NCI-H1694 (cell line): ENCODE measurements at places on chromosomes 7 and 10.

DNA sequence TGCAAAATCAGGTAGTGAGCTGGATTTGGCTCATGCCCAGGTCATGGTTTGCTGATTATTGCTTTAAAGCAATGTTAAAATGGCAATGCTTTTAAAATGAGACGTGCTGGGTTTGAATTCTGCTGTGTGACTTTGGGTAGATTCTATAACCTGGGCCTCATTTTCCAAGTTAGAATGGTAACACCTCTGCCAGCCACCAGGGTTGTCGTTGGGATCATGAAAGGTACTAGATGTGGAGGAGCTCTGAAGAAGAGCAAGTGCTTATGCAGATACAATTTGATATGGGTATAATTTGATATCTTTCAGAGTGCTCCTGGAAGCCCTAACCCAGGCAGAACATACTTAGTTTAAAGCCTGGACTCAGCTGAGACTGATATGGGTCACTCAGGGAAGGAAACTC, 60.0 kb downstream of the EVX1 start:
- no peak for DNase-seq

DNA sequence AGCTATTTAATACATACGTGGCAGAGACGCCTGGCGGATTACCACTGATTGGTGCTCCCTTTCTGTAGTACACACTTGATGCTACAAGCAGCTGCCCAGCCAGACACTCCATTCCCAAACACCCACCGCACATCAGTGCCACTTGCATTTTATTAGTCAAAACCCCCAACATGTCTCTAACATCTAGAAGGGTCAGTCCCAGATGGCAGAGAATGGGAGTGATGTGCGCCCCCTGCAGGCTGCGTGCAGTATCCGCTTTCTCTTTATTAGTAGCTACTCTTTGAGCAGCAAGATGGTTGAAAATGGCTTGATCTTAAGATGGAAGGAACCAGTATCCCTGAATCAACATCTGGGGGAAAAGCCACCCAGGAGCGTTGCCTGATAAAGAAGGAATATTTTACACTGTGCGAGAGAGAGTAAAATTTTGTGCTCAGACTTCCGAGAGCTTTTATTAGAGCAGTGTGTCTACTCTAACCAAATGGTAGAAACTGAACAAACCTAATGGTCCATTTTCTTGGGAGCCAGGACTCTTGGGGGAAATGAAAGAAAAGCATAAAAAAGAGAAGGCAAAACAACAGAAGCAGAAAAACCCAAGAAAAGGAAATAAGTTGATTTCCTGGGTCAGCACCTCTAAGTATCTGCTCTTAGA, 78.3 kb downstream of the ST8SIA6 start:
- no peak for DNase-seq

DNA sequence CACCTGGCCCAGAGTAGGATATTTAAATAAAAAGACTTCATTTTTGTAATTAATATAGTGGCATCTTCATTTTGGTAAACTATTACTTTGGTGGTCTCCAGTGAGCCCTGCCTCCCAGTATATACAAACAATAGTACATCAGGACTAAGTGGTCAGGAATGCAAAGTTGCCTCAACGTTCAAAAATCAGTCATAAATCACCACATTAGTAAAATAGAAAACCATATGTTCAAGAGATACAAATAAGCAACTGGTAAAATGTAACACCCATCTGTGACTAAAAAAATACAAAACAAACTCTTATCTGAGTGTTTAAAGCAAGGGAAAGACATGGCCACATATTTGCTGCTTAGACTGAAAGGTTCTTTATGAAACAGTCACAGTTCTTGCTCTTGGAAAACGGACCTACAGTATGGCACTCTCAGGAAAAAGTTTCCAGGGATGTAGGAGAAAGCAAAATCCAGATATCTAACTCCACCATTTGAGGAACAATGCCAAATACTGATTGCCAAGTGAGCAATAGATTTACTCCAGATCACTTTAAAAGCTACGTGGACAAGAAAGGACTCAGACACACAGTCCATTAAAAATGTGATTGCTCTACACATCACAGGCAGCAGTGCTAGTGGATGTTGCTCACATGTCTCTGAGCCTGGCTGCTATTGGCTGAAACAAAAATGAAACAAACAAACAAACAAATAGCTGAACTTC, 15.1 kb upstream of the RHOBTB1 start:
- DNase-seq, result no peak

DNA sequence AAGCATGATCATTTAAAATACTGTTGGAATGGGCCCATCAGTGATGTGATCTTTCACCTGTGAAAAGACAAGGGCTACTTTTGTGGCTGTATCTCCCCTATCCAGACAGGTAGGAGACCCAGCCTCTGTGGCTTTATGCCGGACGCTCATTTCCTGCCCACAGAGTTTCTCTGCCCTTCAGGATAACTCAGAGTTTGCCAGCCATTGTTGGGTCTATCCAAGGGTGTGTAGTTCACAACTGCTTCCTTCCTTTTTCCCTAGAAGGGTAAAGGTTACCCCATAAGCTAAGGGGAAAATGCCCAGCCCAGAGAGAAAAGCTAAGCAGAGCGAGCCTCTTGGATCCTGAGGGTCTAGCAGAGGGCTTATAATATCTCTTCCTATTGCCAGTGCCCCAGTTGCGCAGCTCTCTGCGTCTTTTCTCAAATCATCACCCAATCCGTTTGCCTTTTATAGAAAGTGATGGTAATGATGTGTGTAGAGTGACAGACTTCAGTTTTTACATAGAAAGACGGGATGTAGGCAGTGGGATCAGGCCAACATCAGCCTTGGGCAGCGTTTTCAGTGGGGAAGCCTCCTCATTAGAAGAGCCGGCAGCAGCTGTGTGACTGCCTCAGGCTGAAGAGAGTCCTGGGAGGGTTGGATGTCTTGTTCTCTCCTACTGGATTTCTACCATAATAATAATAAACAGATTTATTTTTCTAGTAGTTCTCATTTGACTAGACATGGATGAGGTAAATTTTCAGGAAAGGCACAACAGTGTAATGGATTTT, 80.5 kb downstream of the MET start:
- no peak for DNase-seq

DNA sequence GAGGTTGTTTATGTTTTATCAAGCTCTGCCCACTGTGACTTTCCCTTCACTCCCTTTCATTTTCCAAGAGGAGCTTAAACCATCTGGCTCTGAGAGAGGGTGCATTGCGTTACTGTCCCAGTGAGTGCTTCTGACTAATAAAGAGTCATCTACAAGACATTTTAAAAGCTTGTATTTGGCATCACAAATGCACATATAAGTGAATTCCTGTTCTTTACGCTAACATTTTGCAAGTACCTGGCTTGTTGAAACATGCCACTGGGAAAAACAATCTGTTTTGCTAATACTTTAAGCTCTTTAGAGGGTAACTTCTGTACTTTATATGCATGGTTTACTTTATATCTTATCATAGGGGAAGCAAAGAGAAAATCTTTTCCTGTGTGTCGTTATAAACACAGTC, 534.6 kb upstream of the POM121L12 start:
- DNase-seq, result no peak

- DNase-seq, result no peak
Observed at GRCh38 chr7:27260211-27260610, 17.6 kb downstream of the EVX1 start.

GRCh38 chr10:19921300-19922140, 105.3 kb downstream of the PLXDC2 start:
- DNase-seq, result no peak

GRCh38 chr10:59314268-59314667, 48.1 kb downstream of the FAM13C start:
- DNase-seq, result no peak

DNA sequence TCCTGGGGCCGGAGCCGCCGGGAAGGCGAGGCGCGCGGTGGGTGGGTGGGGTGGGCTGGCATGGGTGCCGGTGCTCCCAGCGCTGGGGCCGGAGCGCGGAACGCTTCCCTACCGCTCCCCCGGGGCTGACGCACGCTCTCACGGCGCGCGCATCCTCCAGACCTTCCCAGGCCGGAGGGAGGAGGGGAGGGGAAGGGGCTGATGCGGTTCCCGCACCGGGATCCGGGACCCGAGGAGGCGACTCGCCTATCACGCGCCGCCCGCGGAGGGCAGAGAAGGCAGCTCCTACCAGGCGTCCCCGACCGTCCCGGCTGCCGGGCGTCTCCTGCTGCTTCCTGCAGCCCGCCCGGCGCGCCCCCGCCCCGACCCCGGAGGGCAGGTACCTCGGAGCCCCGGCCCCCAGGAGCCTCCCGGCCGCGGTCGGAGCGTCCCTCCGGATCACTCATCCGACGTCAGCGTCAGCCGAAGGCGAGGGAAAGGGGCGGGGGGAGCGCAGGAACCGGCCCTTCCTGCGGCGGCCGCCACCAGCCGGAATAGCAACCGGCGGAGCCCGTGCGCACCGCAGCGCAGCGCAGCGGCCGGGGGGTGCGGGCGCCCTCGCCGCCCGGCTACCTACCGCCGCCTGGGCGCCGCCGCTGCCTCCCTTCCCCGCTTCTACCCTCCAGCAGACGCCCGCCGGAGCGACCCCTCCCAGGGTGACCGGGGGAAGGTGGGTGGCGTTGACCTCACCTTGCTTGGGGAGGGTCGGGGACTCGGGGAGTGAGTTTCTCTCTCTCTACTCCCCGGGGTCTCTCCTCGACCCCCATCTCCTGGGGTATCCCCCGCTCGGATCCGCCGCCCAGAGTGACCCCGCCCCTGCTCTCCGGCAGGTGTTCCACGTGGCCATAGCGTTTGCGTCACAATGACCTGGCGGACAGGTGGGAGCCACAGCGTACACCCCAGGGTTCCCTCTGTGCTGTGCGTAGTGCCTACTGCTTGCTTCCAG, at the start of gene ICA1:
Gene ICA1 (minus strand): TSS at position 457 of the 985 bp plus-strand sequence. CDS start 26,241 bp downstream, outside the sequence.
- peak; percentile 18 for DNase-seq

DNA sequence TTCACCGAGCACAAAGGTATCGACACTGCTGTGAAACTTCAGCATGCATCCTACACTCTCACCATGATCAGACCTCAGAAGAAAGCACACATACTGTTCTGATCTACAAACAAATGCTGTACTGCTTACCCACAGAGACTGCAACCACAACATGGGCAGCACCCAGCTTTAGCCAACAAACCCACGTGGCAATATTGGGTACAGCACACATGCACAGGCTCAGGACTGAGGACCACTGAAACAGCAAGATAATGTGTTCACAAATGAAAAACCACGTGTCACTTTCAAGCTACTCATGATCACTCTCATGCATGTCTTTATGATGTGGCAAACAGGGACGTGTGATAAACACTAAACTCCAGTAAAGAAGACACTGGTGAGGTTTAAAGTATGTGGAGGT, 119.3 kb upstream of the PTN start:
- DNase-seq, result no peak

DNA sequence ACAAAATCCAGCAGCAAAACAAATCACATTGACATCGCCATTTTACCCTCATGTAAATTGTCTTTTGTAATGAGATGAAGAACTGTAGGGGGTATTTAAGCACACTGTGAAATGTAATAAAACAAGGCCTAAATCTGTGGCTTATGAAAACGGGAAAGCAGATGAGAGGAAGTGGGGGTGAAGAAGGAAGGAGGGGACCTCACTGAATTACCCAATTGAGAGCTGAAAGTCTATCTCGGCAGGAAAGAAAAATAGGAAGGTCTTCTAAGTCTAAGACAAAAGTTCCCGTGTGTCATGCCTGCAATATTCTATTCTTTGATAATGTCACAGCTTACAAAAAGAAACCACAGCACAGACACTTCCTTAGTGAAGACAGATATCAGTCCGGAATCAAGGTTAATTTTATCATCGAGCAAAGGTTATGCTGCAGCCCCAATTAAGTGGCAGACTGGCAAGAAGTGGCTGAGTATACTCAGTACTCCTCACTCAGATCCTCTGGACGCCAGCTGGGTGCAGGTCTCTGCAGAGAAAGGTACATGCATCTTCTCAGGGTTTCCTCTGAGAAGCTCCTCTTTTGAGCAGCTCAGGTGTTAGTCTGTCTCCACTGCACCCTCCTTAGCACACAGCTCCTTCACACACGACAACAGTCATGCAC, 239.7 kb downstream of the FANK1 start:
- DNase-seq, result no peak

GRCh38 chr10:113415246-113415645, 137.6 kb upstream of the HABP2 start:
- DNase-seq, result no peak

- no peak for DNase-seq
Observed at GRCh38 chr10:615583-616152, 73.8 kb downstream of the DIP2C start.

DNA sequence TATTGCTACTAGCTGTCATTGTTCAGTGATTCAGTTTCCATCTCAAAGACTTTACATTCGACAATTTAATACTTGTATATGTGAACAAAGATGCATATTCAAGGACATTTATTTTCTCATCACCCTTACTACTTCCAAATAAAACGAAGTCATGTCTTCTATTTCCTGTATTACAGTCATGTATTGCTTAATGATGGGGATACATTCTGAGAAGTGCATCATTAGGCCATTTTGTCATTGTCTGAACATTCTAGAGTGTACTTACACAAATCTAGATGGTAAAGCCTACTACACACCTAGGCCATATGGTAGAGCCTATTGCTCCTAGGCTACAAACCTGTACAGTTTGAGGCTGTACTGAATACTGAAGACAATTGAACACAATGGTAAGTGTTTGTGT, 6.5 kb downstream of the C10orf95 start:
- no peak for DNase-seq

DNA sequence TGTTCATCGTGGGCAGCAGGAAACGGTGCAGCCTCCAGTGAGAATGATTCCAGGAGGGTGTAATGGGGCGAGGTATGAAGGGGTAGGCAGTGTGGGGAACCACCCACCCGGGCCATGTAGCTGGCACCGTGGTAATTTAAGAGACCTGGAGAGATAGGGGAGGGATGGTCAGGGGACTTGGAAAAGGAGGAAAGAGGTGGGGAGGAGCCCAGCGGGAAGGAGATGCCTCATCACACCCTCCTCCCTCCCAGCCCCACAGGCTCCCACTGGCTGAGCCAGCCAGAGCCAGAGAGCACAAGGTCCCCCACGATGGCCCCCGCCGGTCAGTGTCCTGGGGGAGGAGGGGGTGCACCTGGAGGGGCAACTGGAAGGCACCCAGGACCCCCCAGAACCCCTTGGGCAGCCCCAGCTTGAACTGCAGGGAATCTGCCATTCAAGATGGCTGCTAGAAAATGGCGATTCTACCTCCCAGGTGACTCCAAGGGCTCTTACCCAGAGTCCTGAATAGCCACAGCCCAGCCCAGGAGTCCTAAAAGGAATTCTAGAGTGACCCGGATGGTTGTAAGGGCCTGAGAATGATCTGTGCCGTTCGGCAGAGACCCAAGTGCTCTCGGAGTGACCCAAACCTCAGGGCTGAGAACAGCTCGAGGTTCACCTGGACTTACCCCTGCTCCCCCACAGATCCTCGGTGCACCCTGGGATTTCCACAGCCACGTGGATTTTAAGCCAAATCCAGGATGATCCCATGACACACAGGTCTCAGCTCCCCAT, 28.8 kb downstream of the CALML3 start:
- DNase-seq, result no peak

GRCh38 chr10:129646973-129647372, 179.9 kb downstream of the MGMT start:
- DNase-seq, result no peak

GRCh38 chr10:106930751-106931150, 233.8 kb downstream of the SORCS1 start:
- no peak for DNase-seq

GRCh38 chr7:80478683-80479082, 33.2 kb downstream of the GNAT3 start:
- no peak for DNase-seq

- DNase-seq, result no peak
Observed at GRCh38 chr10:130218181-130218641, 82.0 kb downstream of the GLRX3 start.
